Globus pallidus (tissue), 1 donor: ENCODE measurements at places on chromosomes 7 and 10.

DNA sequence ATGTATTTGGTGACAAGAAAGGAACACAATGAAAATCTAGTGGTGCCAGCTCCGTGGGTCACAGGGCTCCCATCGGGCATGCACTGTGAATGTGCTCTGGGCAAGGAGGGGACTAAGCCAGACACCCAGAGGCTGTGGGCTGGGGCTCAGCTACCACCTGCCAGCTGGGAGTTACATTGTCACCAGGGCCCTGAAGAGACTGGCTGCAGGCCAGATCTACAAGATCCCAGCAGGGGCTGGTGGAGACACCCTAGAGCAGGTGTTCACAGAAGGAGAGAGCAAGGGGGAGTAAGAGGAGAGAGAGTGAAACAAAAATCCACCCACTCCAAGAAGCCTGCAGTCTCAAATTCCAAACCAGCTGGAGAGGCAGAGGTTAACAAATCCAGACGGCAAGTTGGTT lies 116.6 kb upstream of the ADCY1 start:
- DNase-seq = no peak

- peak; percentile 70 for DNase-seq
These were observed 3.8 kb downstream of the HILPDA start for GRCh38 chr7:128459394-128459878.

- no peak for DNase-seq
These were observed 59.3 kb downstream of the OAT start for GRCh38 chr10:124359336-124359832.

DNA sequence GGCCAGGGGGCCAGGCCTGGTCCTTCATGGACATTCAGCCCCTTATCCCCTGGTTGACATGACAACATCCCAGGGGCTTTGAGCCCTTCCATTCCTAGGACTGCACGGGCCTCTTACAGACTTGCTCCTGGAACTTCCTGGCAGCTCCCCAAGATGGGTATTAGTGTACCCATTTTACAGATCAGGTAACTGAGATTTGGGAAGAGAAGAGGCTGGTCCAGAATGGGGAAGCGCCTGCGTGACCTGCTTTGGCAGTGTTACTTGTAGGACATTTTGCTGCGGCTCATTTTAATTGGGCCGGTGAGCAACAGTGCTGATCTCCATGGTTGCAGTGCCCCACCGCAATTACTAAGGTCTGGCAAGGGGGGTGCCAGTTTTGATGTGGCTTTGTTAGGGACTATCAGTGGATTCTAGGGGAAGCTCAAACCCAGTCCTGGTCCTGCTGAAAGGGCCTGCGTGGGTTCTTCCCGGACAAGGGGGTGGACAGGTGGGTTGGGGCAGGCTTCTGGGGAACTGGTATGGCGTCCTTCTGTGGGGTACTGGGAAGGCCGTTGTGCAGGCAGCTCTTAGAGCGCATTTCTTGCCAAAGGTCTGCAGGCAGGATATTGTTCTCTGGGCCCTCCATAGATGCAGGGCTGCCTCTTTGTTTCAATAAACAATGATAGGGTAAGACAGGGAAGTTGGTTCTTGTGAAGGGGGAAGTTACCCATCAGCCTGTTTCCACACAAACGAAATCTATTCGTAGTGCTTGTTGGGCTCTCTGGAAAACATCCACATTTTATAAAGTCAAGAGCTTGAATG lies 137.6 kb downstream of the RGS10 start:
- peak; percentile 34 for DNase-seq

DNA sequence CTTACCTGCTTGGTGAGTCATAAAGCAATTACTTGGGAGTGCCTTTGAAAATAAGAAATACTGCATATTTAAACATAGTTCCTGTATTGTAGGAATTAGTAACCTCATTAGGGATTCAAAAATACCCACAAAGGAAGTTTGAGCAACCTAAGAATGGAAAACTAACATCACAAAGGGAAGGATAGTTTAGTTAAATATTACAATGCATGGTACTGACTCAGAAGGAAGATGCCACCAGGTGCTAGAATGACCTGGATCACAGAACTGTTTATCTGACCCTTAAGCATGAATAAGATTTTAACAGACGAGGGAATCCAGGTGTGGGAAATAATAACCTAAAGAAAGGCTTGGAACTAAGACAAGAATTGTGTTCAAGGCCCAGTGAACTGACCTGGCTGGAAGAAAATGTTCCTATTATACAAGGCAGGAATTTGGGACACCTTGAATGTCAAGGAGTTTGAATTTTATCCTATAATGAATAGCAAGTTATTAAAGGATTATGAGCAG lies 106.4 kb downstream of the GSAP start:
- no peak for DNase-seq

GRCh38 chr10:6456067-6456466 lies 124.0 kb downstream of the PRKCQ start:
- no peak for DNase-seq

- no peak for DNase-seq
These were observed 237.3 kb downstream of the DGKI start for GRCh38 chr7:137609500-137609899.

DNA sequence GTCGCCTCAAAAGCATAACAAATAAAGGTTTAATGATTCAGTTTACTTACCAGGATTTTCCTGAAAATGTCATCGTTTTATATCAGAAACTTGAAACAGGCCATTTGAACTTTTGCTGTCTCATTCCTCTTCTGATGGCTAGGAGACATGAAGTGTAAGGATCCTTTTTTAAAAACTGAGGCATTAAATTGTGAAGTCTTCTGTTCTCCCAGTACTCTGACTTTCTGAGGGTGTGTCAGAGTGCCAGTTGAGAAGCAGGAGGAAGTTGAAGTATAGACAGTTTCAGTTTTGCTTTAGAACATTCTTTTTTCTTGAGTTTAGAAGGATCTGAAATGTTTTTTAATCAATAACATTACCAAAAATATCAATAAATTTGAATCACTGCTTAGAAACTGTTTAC lies at the start of gene SAMD9L:
TSS of gene SAMD9L (minus strand) at position 242 of the 400 bp plus-strand sequence. CDS start 12,414 bp downstream, outside the sequence.
- DNase-seq = no peak

DNA sequence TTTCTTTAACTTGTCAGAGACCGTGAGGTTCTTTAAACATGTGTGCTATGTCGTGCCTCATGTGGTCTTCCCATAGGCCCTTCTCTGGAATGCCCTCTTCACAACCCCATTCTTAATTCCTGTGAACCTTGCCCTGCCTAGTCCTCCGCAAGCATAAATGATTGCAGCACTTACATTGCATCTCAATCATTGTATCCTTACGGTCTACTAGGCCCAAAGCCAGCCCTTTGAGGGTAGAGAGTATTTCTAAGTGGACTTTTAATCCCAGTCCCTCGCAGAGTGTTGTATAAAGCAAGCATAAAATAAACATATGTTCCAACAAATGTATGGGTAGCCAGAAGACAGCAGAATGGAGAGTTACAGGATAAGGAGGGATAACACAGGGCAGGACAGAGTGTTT lies 92.1 kb upstream of the FAM133B start:
- DNase-seq = no peak
